ENCODE measurements at places on chromosomes 1 and 21. TPM values are rescaled to one million over a fixed set of nuclear protein-coding genes. Genes with fewer than 3 reads are reported as not detected.

Gene C4BPA
- total RNA-seq: 0.40 TPM

Gene DLGAP3
- total RNA-seq: 1.3 TPM

Gene ARTN
- not detected for total RNA-seq

Gene LMO4
- 63.0 TPM for total RNA-seq

Gene PRDM16
- total RNA-seq: 1.7 TPM

Gene DISC1
- total RNA-seq: 34.8 TPM

Gene FBXO44
- total RNA-seq: 23.4 TPM

GRCh38 chr21:42764443-42764760 is 111.0 kb downstream of the PDE9A start:
- H3K27me3 ChIP-seq: no peaks in the 10 kb centered on the region
- peak; percentile 48 for DNase-seq
- H3K27ac ChIP-seq: no peak overlapping the region
- H3K36me3 ChIP-seq: peaks cover 58% of the 10 kb centered on the region
- no peak overlapping the region for H3K4me3 ChIP-seq

DNA sequence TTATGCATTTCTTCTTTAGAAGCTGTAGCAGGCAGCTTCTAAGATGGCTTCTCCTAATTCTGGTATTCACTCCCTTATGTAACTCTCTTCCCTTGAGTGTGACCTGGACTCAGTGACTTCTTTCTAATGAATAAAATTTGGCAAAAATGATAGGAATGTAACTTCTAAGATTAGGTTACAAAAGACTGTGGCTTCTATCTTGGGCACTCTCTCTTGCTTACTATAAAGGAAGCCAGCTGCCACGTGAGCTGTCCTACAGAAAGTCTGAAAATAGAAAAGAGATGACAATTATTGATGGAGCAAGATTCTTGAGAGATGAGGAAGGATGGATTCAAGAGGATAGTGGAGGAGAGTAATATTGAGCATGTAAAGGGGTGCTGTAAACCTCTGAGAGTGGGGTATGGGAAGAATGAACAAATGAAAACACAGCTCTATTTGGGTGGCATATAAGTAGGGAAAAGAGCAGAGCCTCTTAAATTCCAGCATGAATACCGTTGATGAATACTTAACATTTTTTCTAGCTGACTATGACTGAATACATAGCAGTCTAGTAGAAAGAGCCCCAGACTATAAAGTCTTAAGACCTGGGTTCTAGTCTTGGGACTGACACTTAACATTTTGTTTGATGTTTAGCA is 5.5 kb downstream of the TSEN15 start:
- H3K4me1 ChIP-seq: peaks cover 11% of the 10 kb centered on the region
- no peak overlapping the region for H3K4me3 ChIP-seq
- H3K27me3 ChIP-seq: no peaks in the 10 kb centered on the region
- peak overlapping the region; percentile 13 for H3K27ac ChIP-seq
- no peaks in the 10 kb centered on the region for H3K36me3 ChIP-seq
- DNase-seq: no peak

- no peaks in the 10 kb centered on the region for H3K27me3 ChIP-seq
- DNase-seq: no peak
- H3K36me3 ChIP-seq: peaks cover 45% of the 10 kb centered on the region
- no peak overlapping the region for H3K27ac ChIP-seq
Measured at GRCh38 chr1:70331962-70332361, 22.6 kb downstream of the ANKRD13C start.

DNA sequence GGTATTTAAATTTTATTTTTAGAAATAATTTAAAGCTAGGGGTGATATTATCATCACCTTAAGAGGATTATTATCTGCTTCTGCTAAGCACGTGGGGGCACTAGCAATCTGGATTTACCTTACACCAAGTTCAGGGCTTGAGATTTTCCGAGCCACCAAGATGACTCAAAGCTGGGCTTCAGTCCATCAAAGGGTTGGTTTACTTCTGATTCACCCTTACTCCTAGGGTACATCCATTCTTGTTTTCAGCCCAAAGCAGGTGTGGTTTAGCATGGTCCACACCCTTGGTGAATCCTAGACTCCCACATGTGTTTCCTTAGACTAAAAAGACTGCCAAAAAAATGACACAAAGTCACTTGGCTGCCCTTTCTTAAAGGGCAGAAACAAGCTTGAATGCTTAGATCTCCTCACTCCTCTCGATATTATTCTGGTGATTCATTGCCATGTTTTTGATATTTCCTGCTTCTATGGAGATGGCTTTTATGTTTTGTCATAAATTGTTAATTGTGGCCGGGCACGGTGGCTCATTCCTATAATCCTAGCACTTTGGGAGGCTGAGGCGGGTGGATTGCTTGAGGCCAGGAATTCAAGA is 9.8 kb upstream of the PRSS38 start:
- H3K4me3 ChIP-seq: no peak overlapping the region
- H3K27me3 ChIP-seq: peaks cover 16% of the 10 kb centered on the region
- H3K27ac ChIP-seq: no peak overlapping the region
- H3K4me1 ChIP-seq: no peaks in the 10 kb centered on the region
- DNase-seq: no peak

DNA sequence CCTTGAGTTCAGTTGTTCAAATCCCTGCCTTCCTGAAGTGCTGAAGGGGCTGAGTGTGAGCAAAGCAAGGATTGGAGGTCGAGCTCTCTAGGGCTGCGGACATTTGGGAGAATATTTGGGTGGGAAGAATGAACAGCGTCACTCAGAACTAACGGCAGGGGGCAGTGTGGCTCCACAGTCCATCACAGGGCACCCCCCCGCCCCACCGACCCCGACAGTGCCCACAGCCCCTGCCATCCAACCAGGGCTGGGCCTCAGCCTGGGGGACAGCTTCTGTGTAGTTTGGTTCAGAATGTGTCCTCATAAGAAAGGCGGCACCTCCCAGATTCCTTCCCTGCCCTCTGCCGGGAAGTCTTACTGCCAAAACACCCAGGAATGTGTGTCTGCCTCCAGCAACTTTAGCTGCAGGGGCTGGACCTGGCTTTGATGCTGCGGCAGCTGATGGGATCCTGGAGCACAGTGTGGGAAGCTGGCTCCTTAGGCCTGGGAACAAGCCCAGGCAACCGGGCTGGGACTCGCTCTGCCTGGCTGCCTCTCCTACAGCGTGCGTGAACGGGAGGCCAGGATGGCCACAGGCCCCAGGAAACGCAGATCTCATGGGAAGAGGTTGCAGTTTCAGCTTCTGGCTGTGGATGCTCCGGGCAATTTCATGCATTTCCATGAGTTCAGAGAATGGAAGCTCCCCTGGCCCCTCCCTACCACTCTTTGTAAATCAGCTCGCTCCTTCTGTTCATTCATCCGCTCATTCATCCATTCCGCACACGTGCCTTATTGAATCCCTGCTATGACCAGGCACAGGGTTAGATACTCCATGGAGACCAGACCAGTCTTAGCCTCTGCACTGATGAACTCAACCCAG is 104.9 kb upstream of the TMPRSS2 start:
- H3K36me3 ChIP-seq: no peaks in the 10 kb centered on the region
- no peak overlapping the region for H3K4me3 ChIP-seq
- H3K4me1 ChIP-seq: no peaks in the 10 kb centered on the region
- no peaks in the 10 kb centered on the region for H3K27me3 ChIP-seq
- DNase-seq: no peak

DNA sequence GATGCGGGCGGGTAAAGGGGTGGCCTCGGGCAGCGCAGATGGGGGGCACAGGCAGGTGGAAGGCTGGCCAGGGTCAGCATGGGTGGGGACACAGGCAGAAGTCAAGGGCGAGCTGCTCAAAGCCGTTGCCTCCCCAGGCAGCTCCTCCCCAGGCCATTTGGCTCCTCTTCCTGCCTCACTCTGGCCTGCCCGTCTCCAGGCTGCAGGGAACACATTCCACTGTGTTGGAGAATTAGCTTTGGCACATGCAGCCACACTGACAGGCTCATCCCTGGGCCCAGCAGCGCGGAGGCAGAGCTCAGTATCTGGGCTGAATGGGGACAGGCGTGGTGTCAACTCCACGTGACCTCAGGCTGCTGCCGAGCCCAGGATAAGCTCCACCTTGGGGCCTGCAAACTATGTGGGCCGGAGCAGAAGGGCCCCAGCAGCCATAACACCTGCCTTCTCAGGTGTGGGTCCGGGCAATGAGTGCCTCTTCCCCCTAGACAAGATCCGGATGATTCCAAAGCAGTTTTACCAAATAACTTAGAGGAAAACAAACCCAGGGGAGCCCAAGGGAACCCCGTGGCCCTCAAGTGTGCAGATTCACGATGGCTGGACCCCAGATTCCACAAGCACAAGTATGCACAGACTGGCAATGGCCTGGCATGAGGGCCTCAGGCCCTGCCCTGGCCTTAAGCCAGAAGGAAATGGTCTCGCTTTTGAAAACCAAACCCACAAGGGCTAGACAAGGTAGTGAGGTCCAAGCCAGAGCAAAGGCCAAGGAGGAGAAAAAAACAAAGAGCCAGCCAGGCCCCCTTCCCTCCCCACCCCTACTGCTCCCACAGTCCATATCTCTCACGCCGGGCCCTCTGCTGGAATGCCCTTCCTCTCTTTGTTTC is 40.2 kb downstream of the HSPG2 start:
- H3K36me3 ChIP-seq: peaks cover 5% of the 10 kb centered on the region
- H3K27ac ChIP-seq: peak overlapping the region; percentile 66
- H3K4me3 ChIP-seq: no peak overlapping the region
- H3K27me3 ChIP-seq: no peaks in the 10 kb centered on the region
- H3K4me1 ChIP-seq: peaks cover 75% of the 10 kb centered on the region

DNA sequence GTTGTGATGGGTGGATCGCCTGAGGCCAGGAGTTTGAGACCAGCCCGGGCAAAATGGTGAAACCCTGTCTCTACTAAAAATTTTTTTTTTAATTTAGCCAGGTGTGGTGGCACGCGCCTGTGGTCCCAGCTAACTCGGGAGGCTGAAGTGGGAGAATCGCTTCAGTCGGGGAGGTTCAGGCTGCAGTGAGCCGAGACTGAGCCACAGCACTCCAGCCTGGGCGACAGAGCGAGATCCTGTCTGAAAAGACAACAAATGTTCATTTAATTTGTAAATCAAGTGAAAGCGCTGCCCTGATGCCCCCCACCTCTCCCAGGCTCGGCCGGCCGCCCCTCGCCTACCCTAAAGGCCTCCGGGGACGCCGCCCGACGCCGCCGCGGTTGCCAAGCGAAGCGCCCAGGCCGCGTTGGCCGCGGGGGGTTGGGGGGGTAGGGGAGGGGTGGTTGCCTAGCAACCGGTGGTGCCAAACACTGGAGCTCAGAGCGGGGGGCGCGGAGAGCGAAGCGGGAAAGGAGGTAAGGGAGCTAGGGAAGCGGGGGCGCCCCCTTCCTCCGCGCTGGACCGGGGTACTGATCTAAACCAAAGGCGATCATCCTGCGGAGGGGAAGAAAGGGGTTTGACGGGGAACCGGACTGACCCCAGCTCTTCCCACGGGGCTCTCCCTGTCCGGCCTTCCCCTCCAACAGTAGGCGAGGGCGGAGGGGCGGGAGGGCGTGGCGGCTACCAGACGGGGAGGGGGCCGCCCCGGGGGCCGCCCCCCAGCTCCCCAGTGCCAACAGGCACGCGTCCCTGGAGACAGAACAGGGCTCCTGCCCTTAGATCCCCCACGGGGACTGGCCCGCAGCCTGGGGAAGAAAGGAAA is at the start of gene TEKT2:
TSS of gene TEKT2 (plus strand) at position 460 of the 862 bp plus-strand sequence. CDS start 828 bp downstream, outside the sequence.
- H3K36me3 ChIP-seq: no peaks in the 10 kb centered on the region
- H3K27me3 ChIP-seq: peaks cover 11% of the 10 kb centered on the region
- no peak within 1 kb of the TSS for H3K27ac ChIP-seq
- peak within 1 kb of the TSS; percentile 39 for H3K4me3 ChIP-seq

GRCh38 chr1:161705537-161705936 is 1.5 kb upstream of the FCRLA start:
- peak overlapping the region; percentile 81 for H3K27ac ChIP-seq
- no peaks in the 10 kb centered on the region for H3K27me3 ChIP-seq
- H3K4me1 ChIP-seq: no peaks in the 10 kb centered on the region
- no peak for DNase-seq
- no peak overlapping the region for H3K4me3 ChIP-seq
- H3K36me3 ChIP-seq: no peaks in the 10 kb centered on the region

DNA sequence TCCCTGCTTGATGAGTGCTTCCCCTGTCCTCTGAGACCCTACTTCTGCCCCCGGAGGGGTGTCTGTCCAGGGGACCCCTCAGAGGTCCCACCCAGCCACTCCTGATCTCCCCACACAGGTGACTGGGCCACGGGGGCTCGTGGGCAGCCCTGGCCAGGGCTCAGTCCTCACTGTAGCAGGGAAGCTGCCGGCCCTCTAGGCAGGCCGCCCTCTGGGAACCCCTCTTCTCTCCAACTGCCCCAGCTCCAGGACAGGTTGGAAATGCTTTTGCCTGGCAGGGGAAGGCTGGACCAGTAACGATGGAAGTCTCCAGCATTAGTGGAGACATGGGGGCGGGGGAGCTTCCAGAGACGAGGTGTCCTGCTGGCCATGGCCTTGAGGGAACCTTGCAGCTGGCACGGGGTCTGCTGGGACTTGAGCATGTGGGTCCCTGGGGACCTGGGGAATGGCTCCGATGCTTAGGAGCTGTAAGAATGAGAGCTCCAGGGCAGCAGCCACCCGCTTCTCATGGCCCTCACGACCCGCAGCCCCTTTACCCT is 3.1 kb upstream of the FNDC10 start:
- DNase-seq: peak; percentile 67
- H3K36me3 ChIP-seq: no peaks in the 10 kb centered on the region
- no peak overlapping the region for H3K27ac ChIP-seq
- H3K4me1 ChIP-seq: peaks cover 57% of the 10 kb centered on the region

- H3K27ac ChIP-seq: no peak overlapping the region
- no peaks in the 10 kb centered on the region for H3K4me1 ChIP-seq
- no peaks in the 10 kb centered on the region for H3K36me3 ChIP-seq
Measured at GRCh38 chr1:60942896-60943638, 139.3 kb upstream of the NFIA start.

DNA sequence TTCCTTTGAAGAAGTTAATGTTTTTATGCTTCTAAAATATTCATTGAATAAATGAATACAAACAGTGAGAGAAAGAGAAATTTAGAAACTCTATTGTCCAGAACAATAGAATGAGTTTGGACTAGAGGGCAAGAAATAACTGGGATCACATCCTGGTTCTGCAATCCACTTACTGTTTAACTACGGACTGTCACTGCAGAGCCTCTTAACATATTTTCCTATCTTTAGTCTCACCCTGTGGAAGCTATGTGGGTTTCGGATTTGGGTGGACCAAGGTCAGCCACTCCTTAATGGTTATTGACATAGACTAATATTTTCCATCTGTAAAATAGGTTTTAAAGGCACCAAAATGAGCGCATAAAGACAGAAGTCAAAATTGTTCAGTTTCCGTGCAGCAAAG is 116.6 kb downstream of the UBE2U start:
- no peaks in the 10 kb centered on the region for H3K36me3 ChIP-seq
- DNase-seq: no peak
- no peak overlapping the region for H3K4me3 ChIP-seq
- peaks cover 4% of the 10 kb centered on the region for H3K4me1 ChIP-seq
